ENCODE measurements at places on chromosomes 7 and 10.
A peak's percentile ranks its signal among the peaks of the same experiment; 100 is the strongest.

- DNase-seq: peak; percentile 49
These were observed 6.1 kb upstream of the ACTA2 start for GRCh38 chr10:88958721-88959120.

DNA sequence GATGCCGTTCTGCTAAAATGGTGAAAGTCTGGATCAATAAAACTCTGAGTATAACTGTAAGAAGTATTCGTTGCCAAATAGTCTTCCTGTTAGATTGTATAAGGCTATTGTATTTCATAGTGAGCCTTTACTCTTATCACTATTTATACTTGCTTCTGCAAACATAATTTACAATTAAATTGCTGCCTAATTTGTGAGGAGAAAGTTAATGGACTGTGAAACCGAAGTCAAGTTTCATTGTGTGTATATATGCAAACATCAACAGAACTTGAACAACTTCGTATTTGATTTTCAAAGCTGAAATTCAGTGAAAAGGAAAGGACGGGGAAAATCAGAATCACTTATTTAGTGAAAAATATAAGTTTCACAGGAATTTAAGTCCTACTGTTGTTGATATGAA, 135.9 kb upstream of the CCDC6 start:
- DNase-seq: no peak

GRCh38 chr7:101302641-101303101, 18.9 kb downstream of the IFT22 start:
- no peak for DNase-seq

- DNase-seq: peak; percentile 55
These were observed 19.1 kb downstream of the DNAJB12 start for GRCh38 chr10:72335394-72336258.

GRCh38 chr7:5824297-5824610, 42.8 kb upstream of the RNF216 start:
- DNase-seq: no peak

GRCh38 chr10:129280908-129281586, 186.0 kb upstream of the MGMT start:
- DNase-seq: no peak

GRCh38 chr7:80999100-80999499, 80.2 kb upstream of the SEMA3C start:
- DNase-seq: no peak

- DNase-seq: no peak
These were observed 43.9 kb downstream of the CUX1 start for GRCh38 chr7:101861218-101861775.

DNA sequence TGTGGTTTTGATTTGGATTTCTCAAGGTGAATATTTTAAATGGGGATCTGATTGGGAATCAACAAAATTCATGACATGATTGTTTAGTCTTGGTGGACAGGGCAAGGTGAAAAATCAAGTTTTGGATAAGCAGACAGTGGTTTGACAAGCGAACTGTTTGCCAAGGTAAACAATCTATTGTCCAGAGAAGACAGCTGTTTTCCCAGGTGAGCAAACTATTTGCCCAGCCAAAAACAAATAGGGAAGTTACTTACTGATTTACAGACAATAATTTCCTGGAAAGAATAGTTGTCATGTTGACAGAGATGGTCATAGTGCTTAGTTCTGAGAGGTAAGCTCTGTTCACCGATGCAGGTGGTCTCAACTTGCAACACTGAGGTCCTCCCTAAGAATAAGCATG, 94.0 kb upstream of the STEAP1B start:
- DNase-seq: no peak

DNA sequence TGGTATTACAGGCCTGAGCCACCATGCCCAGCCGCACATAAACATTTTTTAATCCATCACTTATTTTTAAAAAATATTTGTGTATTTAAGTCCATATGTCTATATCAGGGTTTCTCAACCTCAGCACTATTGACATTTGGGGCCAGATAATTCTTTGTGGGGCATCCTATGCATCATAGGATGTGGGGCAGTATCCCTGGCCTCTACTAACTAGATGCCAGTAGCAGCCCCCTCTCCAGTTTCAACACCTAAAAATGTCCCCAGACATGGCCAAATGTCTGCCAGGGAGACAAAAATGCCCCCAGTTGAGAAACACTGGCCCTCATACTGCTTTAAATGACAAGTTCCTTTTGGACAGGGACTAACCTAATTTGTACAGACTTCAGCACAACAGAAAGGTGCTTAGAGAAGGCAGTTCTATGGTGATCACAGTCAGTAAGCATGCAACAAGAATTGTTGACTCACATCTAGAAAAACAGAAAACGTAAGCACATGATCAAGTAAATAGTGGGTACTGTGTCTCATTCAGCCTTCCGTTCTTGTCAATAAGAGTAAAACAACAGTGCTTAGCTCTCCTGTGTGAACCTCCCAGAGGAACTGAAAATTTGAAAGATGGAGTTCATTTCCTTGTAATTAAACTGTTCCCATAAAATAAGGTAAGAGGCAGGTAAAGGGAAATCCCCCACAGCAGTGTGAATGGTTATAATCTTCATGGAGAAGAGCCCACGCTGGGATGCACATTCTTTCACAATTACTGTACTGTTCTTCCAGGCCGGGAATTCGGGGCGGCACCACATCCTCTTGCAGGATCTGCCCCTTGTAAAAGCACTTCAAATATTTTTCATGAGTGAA, 17.3 kb upstream of the ADRB1 start:
- peak; percentile 57 for DNase-seq

- DNase-seq: peak; percentile 67
These were observed 10.5 kb downstream of the ST8SIA6 start for GRCh38 chr10:17443707-17444387.

GRCh38 chr7:155590215-155591018, 44.1 kb upstream of the CNPY1 start:
- peak; percentile 65 for DNase-seq

DNA sequence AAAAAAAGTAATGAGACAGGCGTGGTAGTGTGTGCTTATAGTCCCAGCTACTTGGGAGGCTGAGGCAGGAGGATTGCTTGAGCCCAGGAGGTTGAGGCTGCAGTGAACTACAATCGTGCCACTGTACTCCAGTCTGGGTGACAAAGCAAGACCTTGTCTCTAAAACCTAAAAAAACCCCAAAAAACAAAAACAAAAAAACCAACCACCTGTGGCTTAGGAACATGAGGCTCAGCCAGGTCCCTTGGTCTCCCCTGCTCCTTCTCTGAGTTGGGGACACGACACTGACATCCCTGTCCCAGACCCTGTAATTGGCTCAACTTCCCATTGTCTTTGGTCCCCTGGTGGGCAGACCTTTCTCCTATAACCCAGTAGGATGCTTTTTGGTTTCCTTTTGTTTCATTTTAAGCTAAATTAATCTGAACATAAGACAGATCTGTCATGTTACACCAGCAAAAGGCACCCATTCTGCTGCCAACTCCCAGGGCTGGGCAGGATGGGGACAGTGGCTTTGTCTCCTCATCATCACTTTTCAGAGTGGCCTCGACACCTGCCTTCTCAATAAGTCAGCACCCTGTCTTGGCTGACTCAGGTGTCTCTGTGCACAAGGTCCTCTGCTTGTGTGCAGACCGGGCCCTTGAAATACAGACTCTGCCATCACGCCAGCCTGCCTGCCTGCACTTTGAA, 74.4 kb downstream of the MYL10 start:
- DNase-seq: no peak

- DNase-seq: no peak
These were observed 37.0 kb upstream of the PDCD4 start for GRCh38 chr10:110834629-110835301.

- no peak for DNase-seq
These were observed 38.9 kb downstream of the BMPR1A start for GRCh38 chr10:86795353-86795752.

GRCh38 chr10:95605163-95605562, 44.0 kb upstream of the SORBS1 start:
- DNase-seq: no peak

DNA sequence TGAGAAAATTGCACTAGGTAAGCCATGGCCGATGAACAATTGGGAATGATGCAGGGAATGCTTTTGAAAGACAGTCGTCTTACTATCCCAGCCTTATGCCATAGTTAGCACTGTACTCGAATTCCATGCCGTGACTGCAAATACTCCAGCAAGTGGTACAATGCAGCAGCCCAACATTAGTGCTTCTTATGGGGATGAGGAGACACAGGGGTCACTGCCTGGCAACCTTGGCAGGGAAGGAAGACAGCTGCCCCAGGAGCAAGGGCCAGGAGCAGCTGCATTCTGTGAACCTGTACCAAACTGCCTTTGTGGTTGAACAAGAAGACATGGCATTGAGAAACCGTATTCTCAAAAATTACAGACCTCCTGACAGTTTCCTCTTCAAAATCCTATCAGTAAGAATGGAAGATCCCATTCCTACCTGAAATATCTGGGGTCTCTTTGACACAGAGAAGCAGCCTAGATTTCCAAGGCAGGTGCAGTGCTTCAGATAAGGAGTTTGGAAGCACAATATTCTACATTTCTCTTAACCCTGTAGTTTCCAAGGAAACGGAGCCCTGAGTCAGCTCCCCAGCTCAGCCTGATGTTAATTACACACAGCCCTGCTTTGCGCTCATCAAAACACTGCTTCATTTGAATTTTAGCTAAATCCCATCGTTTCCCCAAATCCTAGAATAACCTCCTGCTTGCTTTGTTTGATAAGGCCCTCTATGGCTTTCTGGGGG, 49.0 kb upstream of the FRMD4A start:
- no peak for DNase-seq

- no peak for DNase-seq
These were observed 58.1 kb downstream of the UNCX start for GRCh38 chr7:1290679-1291356.

DNA sequence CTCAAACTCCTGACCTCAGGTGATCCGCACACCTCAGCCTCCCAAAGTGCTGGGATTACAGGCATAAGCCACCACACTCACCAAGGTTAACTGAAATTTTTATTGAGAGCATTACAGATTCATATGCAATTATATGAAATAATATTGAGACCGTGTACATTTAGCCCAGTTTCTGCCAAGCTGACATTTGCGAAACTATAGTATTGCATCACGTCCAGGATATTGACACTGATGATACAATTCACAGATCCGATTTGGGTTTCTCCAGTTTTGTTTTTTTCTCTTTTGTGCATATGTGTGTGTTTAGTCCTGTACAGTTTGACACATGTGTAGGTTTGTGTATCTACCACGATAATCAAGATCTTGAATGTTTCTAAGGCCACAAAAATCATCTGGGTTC, 627.9 kb upstream of the FOXK1 start:
- no peak for DNase-seq

GRCh38 chr7:137266764-137267163, 76.8 kb downstream of the PTN start:
- DNase-seq: no peak

DNA sequence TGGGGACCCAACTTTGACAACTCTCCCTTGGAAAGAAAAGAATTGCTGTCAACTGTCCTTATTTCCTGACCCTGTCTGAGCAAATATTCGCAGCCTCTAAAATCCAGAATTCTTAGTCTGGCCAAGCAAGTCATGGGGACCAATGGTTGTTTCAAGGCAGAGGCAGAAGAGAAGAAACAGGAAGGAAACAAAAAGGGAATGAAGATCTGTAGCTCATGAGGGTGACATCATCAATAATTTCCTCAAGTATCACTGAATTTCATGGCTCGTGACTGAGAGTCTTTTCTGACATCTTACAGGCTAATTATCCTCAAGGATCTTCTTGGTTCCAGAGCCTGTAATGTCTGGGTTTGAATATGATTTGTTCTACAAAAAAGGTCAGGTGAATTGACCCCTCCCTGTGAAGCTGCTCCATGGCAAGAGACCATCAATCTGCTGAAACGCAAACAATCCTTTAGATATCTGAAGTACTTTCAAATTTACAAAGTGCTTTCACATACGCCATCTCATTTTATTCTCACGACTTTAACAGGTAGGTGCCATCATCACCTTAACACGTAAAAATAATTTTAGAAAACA, 5.8 kb downstream of the CDK6 start:
- peak; percentile 92 for DNase-seq
